ENCODE measurements at places on chromosomes 7 and 10.
A peak's percentile ranks its signal among the peaks of the same experiment; 100 is the strongest.

- DNase-seq: no peak
Measured at GRCh38 chr7:12690041-12690878, 2.8 kb downstream of the ARL4A start.

DNA sequence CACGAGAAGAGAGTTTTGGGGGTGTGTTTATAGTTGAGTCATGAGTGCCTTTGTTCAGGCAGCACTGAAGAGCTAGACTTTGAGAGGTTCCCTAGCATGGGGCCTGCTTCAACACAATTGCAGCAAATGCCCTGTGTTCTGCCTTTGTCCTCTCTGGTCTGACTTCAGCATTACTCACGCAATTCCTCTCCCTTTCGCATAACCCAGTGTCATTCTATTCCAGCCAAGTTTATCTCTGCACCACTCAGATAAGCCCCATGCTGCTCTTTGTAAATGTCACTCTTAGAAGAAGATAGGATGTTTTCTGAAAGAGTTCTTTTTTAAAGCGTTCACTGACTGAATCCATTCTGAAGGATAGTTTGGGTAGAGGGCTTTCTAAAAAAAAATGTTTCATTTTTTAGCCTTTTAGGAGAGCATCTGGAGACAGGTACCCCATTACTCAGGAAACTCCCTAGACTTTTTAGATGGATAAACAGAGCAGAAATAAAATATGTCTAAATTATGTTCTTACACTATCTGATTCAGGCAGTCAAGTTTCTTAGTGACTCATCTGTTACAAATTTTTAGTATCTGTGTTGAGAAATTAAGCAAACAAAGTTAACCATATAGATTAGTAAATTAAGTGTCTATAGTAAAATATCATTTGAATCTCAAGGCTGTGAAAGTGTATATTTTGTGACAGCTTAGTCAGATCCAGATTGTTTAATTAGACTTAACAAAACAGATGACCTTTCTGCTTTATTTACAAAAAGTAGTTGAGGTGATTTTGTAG lies 318.5 kb downstream of the GPR158 start:
- no peak for DNase-seq

- DNase-seq: no peak
Measured at GRCh38 chr7:113199841-113200240, 81.5 kb upstream of the SMIM30 start.

GRCh38 chr10:78781251-78781913 lies 287.4 kb upstream of the ZMIZ1 start:
- no peak for DNase-seq

DNA sequence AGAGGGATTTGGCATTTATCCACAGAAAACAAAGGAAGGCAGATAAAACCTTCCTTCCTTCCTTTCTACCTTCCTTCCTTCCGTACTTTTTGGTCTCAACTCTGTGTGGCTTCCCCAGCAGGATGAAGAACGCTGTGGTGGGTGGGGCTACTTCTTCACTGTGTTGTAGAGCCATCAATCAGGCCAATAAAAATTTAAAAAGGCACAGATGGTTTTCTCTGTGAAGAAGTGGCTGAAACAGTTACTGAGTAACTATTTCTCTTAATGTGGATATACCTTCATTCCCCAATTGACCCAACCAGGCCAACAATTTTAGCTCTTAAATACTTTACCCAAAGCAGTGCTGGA lies 75.8 kb downstream of the ZNF92 start:
- DNase-seq: no peak

DNA sequence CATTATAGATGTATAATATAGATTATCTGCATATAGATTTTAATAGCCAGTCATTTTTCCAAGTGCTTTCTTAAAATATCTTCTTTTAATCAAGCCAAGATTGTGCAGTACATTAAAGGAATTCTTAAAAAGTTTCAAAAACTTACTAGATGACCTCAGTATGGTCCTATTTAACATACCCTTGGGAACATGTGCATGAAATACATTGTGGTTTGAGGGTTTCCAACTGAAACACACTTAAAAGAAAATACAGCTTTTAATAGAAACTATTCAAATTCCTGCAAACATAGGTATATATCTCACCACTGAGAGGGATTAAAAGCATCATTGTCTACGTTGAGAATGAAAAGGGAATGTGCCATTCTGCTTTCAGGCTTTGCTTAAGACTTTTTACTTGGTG lies 364.9 kb downstream of the SUGCT start:
- no peak for DNase-seq

GRCh38 chr10:62109587-62110293 lies 158.9 kb downstream of the RTKN2 start:
- DNase-seq: no peak

DNA sequence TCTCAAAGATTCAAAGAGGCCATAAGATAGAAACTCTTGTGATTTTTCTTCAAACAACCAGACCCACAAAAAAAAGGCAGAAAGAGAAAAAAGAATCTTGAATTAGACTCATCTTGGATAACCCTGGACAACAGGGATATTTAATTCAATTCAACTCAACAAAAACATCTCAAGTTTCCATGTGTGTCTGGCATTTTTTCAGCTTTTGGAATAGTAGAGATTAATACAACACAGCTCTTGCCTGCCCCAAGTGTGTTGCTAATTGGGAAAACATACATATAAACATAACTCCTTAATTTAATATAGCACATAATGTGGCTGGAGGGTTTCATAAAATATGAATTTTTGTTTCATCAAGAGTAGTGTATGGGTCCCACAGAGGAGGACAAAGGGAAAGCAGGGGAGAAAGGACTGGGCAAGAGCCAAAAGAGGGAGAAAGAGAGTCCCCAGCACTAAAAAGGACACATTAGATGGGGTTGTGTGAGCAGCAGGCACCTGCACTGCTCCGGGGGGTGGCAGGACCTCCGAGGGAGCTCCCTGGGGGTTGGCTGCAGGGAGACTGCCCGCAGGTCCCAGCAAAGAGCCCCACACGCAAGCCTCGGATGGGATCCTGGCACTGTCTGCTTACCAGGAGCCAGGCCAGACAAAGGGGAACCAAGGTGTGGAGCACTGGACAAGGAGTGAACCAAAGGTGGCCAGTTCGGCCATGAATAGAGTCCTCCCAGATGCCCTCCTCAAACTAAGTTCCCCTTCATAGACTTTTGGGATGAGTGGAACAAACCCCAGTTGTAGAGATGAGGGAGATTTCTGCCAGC lies 65.6 kb upstream of the TMEM72 start:
- no peak for DNase-seq

- no peak for DNase-seq
Measured at GRCh38 chr10:78414380-78414779, 380.7 kb downstream of the RPS24 start.

DNA sequence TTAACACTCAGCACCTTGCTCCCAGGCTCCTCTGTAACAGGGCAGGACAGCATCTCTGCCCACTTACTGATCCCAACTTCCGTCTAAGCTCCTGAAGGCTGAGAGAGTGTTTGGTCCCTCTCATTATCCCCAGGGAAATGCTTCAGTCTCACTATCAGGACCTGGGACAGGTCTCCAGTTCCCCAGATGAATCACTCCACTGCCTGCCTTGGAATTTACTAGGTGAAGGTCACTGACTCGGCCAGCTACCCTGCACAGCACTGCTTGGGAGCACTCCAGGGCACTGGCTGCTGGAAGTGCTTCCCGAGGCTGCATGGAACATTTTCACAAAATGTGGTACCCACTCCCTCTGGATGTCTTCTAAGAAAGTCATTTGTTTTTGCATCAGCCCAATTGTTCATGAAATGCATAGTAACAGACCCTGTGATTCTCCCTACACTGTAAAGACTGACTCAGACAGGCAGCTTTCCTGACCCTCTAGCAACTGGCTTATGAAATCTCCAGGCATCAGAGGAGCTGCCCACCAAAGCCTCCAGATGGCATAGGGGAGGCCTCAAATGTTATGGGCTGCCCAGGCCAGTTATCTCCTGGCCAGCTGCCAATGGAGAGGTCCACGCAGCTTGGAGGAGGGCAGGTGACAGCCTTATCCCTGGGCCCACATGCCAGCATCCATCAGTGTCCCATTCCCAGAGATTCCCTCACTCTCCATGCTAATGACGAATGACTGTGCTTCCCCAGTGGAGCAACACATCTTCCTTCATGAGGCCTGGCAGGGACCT lies 89.1 kb downstream of the GFRA1 start:
- DNase-seq: no peak

DNA sequence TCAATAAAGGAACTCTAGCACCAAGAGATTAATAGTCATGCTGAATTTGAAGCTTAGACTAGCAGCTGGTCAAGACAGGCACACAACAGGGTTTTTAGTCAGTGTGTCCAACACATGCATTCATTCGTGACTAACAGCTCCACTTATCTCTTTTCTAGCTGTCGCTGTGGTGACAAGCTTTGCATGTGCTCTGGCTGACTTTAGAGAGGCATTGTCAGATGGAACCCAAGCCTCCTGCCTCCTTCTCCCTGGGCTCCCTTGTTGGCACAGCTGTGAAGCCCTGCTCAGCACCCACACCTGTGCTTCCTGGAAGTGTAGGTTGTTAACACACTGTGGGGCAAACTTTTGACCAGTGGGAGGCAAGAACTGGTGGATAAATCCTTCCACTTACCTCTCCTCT lies 9.8 kb upstream of the AGK start:
- no peak for DNase-seq

DNA sequence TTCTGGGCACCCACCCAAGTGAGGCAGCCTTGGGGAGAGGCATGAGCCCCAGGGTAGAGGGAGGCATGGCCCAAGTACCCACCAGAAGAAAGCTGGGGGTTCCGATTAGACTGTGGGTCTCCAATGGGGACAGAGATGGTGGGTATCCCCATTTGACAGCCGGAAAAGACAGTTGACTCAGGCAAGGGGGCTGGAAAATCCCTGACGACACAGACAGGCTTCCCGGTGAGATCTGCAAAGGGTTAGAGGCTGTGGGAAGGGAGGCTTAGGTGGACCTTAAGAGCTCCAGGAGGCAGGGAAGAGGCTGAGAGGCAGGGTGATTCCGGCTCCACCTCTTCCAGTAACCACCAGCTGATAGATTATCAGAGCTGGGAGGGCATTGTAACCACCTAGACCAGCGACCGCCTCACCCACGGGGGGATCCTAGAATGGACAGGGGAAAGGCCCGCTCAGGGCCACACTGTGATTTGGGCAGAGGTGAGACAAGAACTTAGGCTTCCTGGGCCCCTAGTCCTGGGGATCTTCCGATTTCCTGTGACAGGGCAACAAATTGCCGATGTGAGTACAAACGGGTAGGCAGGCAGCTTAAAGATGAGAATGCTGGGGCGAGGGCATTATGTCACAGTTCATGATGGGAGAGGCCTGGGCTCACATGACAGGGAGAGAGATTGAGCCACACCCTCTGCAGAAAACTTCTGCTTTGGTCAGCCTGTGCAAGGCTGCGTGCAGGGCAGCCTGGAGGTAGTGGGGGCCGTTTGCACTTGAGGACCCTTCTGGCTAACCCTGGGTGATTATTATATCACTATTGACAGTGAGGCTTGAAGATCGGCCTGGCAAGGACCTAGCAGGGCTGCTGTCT lies 5.4 kb downstream of the TBATA start:
- peak; percentile 55 for DNase-seq

GRCh38 chr10:132464256-132465192 lies 67.5 kb downstream of the PWWP2B start:
- DNase-seq: peak; percentile 68

- no peak for DNase-seq
Measured at GRCh38 chr7:74029991-74030415, 2.0 kb downstream of the ELN start.

GRCh38 chr10:126110489-126111180 lies 214.3 kb downstream of the FANK1 start:
- DNase-seq: no peak

- DNase-seq: no peak
Measured at GRCh38 chr10:33260403-33261149, 73.9 kb downstream of the NRP1 start.

DNA sequence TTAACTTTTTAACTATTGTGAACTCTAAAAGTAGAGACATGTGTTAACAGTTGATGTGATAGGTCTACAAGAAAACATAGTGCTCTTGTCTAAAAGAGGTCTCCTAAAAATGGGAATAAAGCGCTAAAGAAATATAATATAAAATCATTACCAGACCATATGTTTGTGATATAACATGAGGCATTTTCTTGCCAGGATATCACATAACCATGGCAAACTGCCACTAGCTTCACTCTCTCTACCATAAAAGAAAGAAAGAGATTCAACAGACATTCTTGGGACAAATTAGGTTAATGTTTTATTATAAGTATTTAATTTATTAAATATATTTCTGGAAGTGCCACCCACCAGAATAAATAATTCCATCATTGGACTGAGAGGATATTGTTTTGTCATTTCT lies 115.0 kb downstream of the TMEM26 start:
- no peak for DNase-seq

GRCh38 chr7:40147371-40148246 lies 12.8 kb downstream of the SUGCT start:
- no peak for DNase-seq

- no peak for DNase-seq
Measured at GRCh38 chr7:23449941-23450340, 20.4 kb downstream of the IGF2BP3 start.
